ENCODE measurements at places on chromosomes 12 and 14.

DNA sequence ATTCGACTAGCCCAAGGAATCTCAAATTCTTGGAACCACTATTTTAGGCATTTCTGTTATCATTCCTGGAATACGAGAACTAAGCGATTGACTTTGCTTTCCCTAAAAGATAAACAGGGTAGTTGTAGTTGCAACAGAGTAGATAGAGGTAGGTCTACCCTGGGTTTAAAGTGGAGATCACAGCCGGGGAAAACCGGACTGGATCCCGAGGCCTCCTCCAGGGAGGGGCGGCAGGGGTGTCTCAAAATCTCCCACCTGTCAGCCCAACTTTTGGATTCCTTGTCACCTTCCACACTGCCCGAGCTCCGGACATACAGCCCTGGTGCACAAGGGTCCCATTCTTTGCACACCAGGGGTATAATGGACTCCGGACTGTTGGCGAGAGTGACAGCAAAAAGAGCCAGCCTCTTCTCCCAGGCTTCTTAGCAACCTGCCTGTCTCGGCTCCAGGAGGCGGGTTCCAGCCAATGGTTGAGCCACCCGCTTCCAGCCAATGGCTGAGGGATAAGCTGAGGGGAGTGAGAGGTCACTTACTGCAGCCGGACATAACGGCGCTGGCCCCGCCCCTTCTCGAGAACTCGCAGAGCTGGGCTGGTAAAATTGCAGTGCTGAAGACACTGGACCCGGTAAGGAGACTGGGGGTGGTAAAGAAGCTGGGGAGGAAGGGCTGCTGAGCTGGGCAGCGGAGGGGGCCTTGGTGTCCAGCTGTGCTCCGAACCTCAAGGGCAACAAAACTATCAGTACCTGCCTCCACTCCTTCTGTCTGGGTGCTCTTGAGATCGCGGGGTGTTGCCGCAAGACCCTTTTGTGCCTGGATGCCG, at the start of gene SUOX:
SUOX (plus strand) TSS at position 562 of the 820 bp plus-strand sequence. CDS start 4,946 bp downstream, outside the sequence.
- peak; percentile 82 for DNase-seq

- no peak for DNase-seq
Measured at GRCh38 chr12:127133675-127134335, 1133.2 kb upstream of the TMEM132C start.

DNA sequence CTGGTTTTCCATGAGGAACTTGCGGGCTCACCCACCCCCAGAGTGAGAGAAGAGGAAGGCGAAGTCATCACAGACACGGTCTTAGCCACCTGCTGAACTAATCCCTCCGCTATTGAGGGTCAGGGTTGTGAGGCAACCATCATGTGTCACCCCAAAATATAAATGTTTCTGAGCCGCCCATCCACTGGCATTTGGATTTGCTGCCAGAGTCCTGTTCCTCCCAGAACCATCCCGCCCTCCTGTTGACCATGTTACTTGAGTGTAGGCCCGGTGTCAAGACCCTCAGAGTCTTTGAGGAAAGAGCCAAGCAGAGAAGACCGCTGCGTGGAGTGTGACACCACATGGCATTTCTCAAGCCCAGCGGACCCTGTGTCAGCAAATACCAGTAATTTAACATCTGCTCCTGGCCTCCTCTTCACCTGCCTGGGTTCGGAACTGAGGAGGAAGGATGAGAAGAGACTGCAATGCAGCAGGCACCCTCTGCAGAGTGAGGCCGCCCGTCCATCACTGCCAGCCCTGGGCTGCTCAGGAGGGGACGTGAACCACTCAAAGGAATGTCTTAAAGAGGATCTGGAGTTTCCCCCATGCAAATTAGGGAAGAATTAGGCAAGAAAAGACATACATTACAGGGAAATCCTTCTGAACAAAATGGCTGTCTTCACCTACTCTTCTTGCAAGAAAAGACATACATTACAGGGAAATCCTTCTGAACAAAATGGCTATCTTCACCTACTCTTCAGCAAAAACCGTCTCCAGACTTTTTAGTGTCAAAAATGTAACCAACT, 100.4 kb downstream of the FBXL14 start:
- DNase-seq, result no peak

GRCh38 chr12:67710582-67710981, 62.0 kb downstream of the DYRK2 start:
- DNase-seq, result peak; percentile 13

- no peak for DNase-seq
Measured at GRCh38 chr12:53825246-53826081, 73.7 kb upstream of the CISTR start.

- DNase-seq, result no peak
Measured at GRCh38 chr14:104349950-104350349, 211.6 kb downstream of the KIF26A start.

- no peak for DNase-seq
Measured at GRCh38 chr12:39816671-39817185, 197.1 kb upstream of the ABCD2 start.

GRCh38 chr14:94476023-94476422, at the start of gene SERPINA9:
TSS of gene SERPINA9 (minus strand) at chr14:94476197. CDS start at chr14:94469840, 6,357 bp downstream.
- DNase-seq, result no peak

DNA sequence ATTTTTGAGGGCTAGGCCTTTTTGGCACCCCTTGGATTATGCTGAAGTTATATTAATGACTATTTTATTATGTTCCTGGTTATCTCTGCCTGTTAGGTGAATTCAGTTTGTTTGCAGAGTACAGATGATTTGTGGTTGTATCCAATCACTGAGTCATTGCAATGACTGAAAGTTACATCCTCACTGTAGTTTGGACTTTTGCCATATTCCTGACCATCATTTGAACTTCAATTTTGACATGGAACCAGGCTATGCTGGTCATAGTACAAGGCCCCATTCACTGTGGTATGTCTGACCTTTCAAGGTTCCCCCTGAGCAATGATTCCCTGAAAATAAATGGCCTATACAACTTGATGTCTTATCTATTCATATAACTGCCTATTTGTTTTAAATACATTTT, 621.0 kb downstream of the CCER1 start:
- no peak for DNase-seq

DNA sequence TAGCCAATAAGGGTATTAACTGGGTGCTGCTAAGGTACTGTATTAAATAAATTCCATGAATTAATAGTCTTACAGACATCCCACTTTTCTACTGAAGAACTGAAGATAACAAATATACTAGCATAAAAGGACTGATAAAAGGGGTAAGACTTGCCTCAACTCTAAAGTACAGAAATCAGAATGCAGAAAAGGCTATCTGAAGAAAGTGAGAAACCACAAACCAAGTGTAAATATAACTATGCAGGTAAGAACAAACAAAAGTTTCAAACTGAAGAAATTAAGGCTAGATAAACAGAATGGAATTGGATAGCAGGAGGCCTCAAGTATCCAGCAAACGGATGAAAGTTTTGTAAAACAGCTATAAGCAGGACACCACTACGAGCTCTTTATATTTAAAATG, 29.5 kb downstream of the YAF2 start:
- no peak for DNase-seq

DNA sequence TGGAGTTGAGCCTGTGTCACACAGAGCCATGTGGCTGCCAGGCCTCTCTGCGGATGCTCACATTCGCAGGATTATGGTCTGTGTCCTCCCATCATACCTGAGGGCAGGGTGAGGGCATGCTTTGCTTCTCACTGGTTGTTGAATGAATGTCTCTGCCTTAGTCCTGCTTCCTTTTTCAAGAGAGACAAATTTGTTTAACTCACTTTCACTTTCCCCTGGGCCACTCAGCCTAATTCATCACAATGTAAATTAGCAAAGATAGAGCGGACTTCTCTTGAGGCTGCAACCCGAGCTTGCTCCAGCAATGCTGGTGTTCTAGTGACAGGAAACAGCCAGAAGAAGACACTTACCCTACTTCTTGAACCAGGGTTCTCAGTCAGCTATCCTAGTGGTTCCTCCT, 35.5 kb upstream of the PAX9 start:
- DNase-seq, result no peak

GRCh38 chr12:73599268-73599667, 938.4 kb upstream of the ATXN7L3B start:
- DNase-seq, result no peak

GRCh38 chr14:39315859-39316444, 82.2 kb downstream of the MIA2 start:
- no peak for DNase-seq

GRCh38 chr14:76997257-76997970, 31.1 kb downstream of the IRF2BPL start:
- no peak for DNase-seq

DNA sequence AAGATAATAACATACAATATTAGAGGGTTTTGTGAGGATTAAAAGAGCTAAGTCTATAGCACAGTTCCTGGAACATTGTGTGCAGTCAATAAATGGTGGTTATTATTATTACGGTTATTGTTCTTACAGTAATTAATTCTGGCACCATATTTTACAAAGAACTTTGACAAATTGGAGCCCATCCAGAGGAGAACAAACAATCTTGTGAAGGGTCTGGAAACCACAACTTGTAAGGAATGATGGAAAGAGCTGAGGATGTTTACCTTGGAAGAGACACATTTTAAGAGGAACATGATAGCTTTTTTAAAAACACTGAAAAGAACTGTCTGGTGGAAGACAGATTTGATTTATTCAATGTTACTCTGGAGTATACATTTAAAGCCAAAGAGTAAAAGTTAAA, 150.5 kb upstream of the KRR1 start:
- DNase-seq, result no peak

DNA sequence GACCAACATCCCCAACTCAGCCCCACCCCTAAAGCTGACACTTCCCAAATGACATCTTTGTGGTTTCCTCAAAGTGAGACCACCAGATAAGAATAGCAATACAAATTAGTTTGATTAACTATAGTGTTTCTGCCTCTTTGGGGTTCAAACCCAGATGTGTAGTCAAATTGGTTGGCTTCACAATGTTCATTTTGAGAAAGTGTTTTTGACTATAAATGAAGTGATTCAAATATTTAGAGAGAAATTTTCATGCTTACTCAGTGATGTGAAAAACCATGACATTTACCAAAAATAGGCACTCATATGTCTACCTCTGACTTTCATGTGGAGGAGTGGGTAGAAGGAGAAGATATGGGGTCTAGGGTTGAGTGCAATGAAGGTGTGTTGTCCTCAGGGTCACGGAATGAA, 218.4 kb downstream of the BCAT1 start:
- no peak for DNase-seq
